ENCODE measurements at places on chromosomes 13 and 19.

- no peak for DNase-seq
Measured at GRCh38 chr13:39154041-39154440, 115.8 kb downstream of the NHLRC3 start.

- no peak for DNase-seq
Measured at GRCh38 chr13:113802090-113802531, 43.1 kb downstream of the TMEM255B start.

- peak; percentile 51 for DNase-seq
Measured at GRCh38 chr19:51904331-51905165, at the start of gene ZNF649. ZNF649 (minus strand) TSS chr19:51905017; CDS start chr19:51900107, 4,910 bp downstream.

DNA sequence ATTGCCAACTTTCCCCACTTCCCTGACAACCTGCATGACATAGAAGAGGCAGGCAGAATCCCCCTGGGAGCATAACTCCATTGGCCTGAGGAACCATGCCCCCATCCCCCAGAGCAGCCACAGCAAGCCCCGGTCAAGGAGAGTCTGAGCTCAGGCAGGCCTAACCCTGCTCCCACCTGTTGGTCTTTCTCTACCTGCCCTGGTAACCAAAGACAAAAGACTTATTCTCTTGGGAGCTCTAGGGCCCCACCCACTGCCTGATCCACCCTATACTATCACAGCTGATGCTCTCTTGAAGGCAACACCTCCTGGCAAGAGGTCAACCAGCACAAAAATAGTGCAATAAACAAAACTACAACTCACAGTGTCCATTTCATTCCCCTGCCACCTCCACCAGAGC is 59.3 kb downstream of the TNFSF13B start:
- no peak for DNase-seq

DNA sequence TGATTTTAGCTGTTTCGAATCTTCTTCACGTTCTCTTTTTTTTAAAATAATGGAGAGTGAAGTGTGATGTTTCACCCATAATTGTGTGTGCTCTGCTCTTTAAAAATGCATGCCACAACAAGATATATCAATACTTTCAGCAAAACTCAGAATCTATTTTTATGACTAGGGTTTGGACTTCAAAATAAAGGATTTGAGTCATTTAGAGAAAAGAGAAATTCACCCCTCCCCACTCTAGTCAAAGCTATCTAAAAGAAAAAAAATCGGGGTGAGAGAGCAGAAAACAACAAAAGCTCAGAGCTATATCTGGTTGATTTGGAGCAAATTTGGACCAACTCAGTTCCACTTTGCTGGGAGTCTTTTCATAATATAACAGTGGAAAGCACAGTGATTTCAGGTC is 244.5 kb downstream of the DNAJC15 start:
- no peak for DNase-seq

DNA sequence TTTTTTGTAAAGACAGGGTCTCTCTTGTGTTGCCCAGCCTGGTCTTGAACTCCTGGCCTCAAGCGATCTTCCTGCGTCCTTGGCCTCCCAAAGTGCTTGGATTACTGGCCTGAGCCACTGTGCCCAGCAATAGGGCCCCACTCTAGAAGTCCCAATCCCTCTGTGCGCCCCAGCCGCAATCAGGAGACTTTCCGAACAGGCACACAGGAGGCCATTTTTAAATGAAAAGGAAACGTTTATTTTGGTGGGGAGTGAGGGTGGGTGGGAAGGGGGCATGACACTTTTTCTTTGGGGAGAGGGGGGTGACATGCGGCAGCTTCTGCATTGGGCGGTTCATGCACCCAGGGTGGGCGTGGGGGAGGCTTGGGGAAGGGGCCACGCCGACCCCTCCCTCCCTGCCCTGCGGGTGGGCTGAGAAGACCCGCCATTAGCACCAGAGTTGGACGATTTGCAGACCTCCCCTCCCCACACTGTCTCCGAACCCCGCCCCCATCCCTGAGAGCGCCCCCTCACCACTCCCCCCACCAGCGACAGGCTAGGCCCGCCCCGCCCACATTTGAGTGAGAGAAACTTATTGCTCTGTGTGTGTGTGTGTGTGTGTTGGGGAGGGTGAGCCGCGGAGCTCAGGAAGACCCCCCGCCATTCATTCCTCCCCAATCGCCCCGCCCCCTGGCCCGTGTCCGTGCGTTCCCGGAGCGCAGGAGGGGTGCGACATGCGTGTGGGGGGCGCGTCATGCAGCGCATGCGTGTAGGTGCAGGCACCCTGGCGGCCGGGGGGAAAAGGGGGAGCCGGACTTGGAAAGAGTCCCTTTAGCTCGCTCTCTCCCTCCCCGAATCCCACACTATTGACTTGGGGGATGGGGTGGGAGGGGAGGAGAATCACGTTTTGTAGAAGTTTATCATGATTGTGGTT is 17.2 kb downstream of the KCNC3 start:
- no peak for DNase-seq

DNA sequence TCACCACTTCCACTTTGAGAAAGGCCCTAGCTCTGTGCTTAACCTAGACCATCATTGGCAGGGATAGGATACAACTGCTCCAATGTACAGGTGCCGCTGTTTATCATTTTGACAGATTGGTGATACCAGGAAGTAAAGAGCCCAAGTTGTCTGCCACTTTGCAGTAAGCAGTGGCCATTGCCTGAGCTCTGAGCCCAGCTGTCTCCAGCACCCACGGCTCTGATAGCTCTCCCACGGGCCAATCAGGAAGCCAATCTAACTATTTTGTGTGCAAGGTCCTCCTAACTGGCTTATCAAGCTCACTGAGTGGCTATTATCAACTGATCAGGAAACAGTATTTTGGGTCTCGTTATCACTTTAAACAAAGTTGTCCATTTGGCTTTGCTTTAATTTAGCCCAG is 181.1 kb downstream of the DCT start:
- no peak for DNase-seq

- DNase-seq, result no peak
Measured at GRCh38 chr19:485077-485476, 11.2 kb upstream of the MADCAM1 start.

DNA sequence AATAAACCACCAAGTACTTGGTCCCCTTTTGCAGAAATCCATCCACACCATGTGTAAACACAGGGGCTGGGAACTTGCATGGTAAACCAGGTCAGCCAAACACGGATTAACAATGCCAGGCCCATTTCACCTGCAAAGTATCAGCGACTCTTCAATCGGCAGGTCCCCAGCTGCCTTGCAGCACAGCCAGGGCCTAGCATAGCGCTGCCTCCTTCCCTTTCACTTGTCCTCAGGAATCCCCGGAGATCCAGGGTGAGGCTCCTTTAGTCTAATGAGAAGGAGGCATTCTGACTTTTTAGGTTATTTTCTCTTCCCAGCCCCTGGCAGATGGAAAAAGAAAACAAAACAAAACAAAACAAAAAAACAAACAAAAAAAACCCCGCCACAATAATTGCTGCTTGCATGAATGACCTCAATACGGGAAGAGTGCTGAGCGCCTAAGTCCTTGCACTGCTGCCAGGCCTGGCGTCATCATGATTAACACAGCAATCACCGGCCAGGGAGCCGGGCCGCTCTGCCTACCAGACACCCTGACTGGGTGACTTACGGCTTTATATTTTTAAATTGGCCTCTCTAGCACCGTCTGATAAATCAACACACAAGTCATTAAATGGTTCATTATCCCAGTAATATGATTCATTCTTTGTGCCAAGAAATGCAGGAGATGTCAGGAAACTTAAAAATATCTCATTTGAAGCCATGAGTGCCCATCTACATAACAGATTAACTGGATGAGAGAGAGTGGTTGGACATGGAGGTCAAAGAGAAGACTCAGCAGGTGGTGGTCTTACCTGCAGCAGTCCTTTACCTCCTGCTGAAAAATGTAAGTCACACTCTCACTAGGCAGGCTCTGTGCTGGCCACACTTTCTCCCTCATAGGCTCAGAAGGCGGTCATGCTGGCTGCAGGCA is 692.7 kb downstream of the UQCRFS1 start:
- no peak for DNase-seq

GRCh38 chr13:77916488-77916887 is 2.1 kb downstream of the EDNRB start:
- no peak for DNase-seq

DNA sequence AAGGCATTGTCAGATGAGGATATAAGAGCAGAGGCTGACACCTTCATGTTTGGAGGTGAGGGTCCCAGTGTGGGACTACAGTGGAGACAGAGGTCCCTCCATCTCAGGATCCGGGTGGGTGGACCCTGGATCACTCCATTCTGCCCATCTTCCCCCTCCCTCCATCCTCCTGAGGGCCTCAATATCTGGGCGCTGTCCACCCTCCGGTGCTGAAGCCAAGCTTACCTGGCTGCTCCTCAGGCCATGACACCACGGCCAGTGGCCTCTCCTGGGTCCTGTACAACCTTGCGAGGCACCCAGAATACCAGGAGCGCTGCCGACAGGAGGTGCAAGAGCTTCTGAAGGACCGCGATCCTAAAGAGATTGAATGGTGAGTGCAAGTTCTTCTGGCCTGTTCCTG is 11.9 kb downstream of the CYP4F12 start:
- DNase-seq, result no peak

GRCh38 chr13:51158365-51158764 is 47.3 kb upstream of the C13orf42 start:
- no peak for DNase-seq

DNA sequence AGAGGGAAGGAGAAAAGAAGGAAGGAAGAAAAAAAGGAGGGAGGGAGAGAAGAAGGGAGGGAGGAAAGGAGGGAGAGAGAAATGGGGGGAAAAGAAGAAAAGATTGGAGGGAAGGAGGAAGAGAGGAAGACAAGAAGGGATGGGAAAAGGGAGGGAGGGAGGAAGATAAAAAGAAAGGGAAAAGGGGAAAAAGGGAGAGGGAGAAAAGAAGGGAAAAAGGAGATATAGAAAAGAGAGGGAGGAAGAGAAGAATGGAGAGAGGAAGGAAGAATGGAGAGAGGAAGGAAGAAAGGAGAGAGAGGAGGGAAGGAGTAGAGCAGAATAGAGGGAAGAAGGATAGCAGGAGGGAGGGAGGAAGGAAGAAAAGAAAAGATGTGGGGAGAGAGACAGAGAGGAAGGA is 334.6 kb downstream of the TSHZ3 start:
- no peak for DNase-seq

GRCh38 chr19:3867971-3868769 is 668 bp downstream of the ZFR2 start:
- DNase-seq, result no peak

- DNase-seq, result no peak
Measured at GRCh38 chr19:11138601-11139300, 16.8 kb downstream of the SPC24 start.

DNA sequence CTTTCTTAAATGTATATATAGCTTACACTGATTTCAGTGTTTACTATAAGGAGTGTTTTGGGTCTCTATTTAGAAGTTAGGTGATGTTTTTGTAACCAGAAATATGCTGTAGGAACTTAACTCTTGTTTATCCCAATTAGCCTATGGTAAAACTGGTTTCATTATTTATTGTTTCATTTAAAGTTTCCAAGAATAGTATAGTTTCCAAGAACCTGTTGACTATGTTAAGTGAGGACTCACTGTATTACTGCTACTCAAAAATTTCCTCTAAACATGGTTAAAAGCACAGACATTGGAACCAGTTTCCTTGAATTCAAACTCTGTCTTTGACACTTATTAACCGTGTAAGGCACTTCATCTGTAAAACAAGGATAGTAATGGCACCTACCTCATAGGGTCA is 187.4 kb downstream of the RGCC start:
- no peak for DNase-seq

- no peak for DNase-seq
Measured at GRCh38 chr19:18232540-18233223, 6.4 kb upstream of the PDE4C start.

DNA sequence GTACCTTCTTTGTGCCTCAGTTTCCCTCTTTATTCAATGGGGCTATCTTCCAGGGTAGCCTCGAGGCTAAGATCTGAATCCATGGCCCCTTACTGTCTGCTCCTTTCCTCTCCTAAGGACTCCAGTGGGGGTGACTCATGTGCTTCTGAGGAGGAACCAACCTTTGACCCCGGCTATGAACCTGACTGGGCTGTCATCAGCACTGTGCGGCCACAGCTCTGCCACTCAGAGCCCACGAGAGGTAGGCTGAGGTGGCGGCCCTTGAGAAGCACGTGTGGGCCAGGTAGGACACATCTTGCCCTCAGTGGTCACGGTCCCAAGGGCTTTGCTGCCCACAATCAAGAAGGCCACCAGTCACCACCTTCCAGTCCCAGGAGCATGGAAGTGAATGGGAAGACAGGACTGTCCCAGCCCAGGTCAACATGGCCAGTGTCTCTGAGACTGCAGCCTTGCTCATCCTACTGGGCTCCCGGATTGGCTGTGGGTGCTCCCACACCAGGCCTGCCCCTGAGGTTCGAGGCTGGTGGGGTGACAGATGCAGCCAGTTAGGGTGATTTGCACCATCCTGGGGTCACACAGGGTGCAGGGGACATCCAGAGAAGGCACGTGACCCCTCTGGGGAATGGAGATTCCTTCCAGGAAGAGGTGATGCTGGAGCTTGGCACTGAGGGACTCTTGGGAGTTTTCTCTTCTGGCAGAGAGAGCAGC is 2.8 kb downstream of the TBC1D17 start:
- DNase-seq, result no peak

GRCh38 chr19:13284929-13285928 is 135.0 kb downstream of the IER2 start:
- DNase-seq, result no peak

- DNase-seq, result no peak
Measured at GRCh38 chr13:33554919-33555791, 262.8 kb upstream of the RFC3 start.

GRCh38 chr19:47239610-47240296 is 8.8 kb upstream of the BBC3 start:
- DNase-seq, result no peak

GRCh38 chr13:44848920-44849676 is 140.2 kb downstream of the NUFIP1 start:
- no peak for DNase-seq

- DNase-seq, result no peak
Measured at GRCh38 chr13:73228546-73228945, 169.7 kb downstream of the KLF5 start.

DNA sequence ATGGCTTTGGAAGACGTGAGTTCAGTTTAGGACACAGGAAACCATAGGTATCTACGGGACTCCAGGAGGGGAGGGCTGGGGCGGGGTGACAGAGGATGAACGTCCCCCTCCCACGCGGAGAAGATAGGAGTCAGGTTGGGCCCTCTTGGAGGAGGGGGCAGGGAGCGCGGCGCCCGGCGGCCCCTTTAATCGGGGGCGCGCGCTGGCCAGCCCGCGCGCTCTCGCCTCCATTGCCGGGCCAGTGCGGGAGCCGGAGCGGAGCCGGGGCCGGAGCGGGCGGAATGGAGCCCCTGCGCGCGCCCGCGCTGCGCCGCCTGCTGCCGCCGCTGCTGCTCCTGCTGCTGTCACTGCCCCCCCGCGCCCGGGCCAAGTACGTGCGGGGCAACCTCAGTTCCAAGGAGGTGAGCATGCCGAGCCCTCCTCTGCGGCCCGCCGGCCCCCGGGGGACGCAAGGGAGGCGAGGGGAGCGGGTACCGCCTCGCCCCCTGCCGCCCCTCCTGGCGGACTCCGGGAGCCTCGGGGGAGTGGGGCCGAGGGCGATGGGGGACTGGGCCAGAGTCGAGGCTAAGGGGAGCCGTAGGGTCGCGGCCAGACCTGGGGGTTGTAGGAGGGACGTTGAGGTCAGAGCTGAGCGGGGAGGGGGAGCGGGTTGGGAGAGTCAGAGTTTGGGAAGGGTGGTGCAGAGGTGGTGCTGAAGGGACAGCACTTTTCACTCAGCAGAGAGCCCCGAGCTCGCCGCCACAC is at the start of gene TMEM145:
Gene TMEM145, plus strand, starts transcription at position 214 of the 744 bp plus-strand sequence. Its CDS starts 68 bp downstream, at position 282.
- DNase-seq, result no peak

- DNase-seq, result no peak
Measured at GRCh38 chr19:3387645-3388589, 21.5 kb downstream of the NFIC start.

GRCh38 chr13:75690607-75691006 is 54.5 kb downstream of the LMO7 start:
- no peak for DNase-seq
